ENCODE measurements at places on chromosomes 3 and 15.

DNA sequence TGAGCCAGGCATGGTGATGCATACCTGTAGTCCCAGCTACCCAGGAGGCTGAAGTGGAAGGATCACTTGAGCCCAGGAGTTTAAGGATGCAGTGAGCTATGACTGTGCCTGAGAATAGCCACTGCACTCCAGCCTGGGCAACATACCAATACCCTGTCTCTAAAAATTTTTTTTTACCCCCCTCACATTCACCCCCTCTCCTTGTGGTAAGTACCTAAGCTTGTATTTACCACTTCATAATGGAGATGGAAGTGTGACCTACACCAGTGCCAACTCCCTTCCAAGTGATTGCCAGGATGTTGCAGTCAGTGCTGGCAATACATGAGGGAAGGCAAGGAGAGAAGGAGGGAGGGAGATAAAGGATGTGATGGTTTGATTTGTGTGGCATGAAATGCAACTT lies 84.2 kb downstream of the LRRC28 start:
- DNase-seq: no peak

GRCh38 chr3:139774560-139775302 lies 97.0 kb upstream of the NMNAT3 start:
- DNase-seq: peak; percentile 13

- DNase-seq: no peak
Observed at GRCh38 chr3:104066658-104067057, 1300.1 kb upstream of the ALCAM start.

- no peak for DNase-seq
Observed at GRCh38 chr3:14846226-14846880, 27.6 kb downstream of the FGD5 start.

DNA sequence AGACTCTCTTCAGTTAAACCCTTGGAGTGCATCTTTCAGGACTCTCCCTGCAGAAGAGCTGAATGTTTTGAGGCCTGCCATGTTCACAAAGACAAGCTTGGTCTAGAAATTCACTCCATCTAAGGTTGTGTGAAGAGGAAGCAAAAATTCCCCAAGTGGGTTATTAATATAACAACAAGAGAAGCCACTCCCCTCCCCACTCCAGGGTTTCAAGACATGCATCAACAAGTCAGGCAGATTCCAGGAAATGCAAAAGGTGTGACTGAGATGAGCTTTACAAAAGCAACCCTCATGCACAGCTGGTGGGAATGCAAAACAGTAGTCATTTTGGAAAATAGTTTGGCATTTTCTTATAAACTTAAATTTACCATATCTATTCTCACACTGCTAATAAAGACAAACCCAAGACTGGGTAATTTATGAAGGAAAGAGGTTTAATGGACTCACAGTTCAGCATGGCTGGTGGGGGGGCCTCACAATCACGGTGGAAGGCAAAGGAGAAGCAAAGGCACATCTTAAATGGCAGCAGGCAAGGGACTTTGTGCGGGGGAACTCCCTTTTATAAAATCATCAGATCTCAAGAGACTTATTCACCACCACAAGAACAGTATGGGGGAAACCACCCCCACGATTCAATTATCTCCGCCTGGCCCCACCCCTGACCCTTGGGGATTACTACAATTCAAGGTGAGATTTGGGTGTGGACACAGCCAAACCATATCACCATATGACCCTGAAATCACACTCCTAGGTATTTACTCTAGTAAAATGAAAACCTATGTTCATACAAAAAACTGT lies 31.3 kb downstream of the TARS3 start:
- DNase-seq: no peak

DNA sequence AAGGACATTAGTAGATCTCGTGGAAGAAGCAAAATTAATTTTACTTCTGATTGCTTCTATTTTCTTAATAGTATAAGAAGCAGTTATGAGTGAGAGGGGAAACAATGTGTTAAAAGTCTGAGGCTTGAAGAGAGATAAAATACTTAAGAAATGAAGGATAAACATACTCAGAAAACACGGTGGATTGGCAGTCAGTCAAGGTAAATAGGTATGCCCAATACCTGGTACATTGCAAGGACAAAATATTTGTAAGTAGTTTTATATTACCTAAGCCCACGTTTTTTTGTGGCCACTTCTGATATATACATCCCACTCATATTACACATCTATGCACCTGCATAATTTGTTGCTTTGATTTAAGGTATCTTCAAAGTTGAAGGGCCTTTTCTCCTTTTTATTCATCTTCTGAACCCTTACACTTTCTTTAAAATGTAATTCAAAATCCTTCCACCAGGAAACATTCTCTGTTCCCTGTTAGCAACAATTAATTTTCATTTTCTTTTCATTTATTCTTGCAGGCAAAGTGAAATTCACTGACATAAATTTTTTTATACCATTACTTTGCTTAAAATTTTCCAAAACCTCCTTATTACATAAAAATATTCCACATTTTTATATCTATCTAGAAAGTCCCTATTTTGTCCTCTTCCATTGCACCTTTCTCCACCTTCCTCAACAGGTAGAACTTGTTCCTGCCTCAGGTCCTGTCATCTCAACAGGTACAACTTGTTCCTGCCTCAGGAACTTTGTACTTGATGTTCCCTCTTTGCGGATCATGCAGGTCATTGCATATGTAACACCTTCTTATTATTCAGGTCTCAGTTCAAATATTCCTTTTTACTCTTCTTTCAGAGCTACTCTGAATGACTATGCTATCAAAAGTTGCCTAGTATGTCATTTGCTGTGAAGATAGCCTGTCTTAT lies 755.7 kb upstream of the ALCAM start:
- DNase-seq: no peak

GRCh38 chr3:135448520-135448919 lies 517.0 kb upstream of the PPP2R3A start:
- DNase-seq: no peak

GRCh38 chr15:38683382-38684242 lies 119.0 kb upstream of the RASGRP1 start:
- DNase-seq: peak; percentile 58

- no peak for DNase-seq
Observed at GRCh38 chr15:65040461-65040860, 4.7 kb upstream of the SLC51B start.

DNA sequence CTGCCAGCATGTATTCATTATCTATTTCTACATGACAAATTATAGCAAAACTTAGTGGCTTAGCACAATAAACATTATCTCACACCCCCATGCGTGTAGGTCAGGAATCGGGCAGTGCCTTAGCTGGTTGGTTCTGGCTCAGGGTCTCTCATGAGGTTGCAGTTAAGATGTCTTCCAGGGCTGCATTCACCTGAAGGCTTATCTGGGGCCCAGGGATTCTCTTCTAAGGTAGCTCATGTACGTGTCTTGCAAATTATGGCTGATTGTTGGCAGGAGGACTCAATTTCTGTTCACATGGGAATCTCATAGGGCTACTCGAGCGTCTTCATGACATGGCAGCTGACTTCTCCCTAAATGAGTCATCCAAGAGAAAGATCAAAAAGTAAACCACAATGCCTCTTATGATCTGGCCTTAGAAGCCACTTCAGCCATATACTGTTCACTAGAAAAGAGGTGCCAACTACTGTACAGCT lies 42.9 kb upstream of the TSC22D2 start:
- peak; percentile 59 for DNase-seq

GRCh38 chr15:48628832-48629231 lies 16.7 kb downstream of the FBN1 start:
- DNase-seq: no peak

Measured in urothelium cell line (cell line).